ENCODE measurements at places on chromosomes 7 and 10. TPM values are rescaled to one million over a fixed set of nuclear protein-coding genes. Genes with fewer than 3 reads are reported as not detected.

Gene ITPRIP
- total RNA-seq, result 81.7 TPM

Gene FAM221A
- total RNA-seq, result 1.6 TPM

Gene CRYGN
- not detected for total RNA-seq

Gene FOXK1
- 16.8 TPM for total RNA-seq

Gene SPOCK2
- 0.52 TPM for total RNA-seq

Gene FAM241B
- total RNA-seq, result 19.0 TPM

Gene C7orf33
- not detected for total RNA-seq

Gene RARRES2
- total RNA-seq, result not detected

Gene CYP26C1
- total RNA-seq, result not detected

Gene PPP1R3C
- 16.8 TPM for total RNA-seq

Gene TET1
- total RNA-seq, result 0.57 TPM

Gene CPED1
- total RNA-seq, result not detected

Gene FLNC
- total RNA-seq, result 4.9 TPM

Gene GIMAP1
- not detected for total RNA-seq

Gene ZYX
- total RNA-seq, result 197 TPM

Gene CPA2
- total RNA-seq, result not detected

Gene ZEB1
- 10.6 TPM for total RNA-seq

Gene PLPP4
- not detected for total RNA-seq

Gene GSTK1
- total RNA-seq, result 112 TPM

Gene FAM180A
- total RNA-seq, result not detected

Gene ZNF425
- 1.0 TPM for total RNA-seq

Gene CTAGE6
- not detected for total RNA-seq

Gene CASD1
- total RNA-seq, result 13.9 TPM

Gene PVRIG
- total RNA-seq, result not detected

Gene AGR2
- total RNA-seq, result 155 TPM

Gene ANKRD2
- total RNA-seq, result 4.2 TPM

Gene LBX1
- not detected for total RNA-seq

Gene TDRD1
- not detected for total RNA-seq

Gene AKR1C2
- 3,442 TPM for total RNA-seq

Gene MYH16
- total RNA-seq, result 0.88 TPM

Gene C10orf105
- not detected for total RNA-seq

Gene PILRA
- 3.4 TPM for total RNA-seq

Gene ZFAND4
- 6.0 TPM for total RNA-seq

Gene FAM25C
- 2.0 TPM for total RNA-seq

Gene SLC18A3
- total RNA-seq, result not detected

Gene NRAP
- not detected for total RNA-seq

Gene LRCH4
- total RNA-seq, result 14.0 TPM

Gene LLCFC1
- total RNA-seq, result not detected

Gene C10orf71
- not detected for total RNA-seq

Gene KDM7A
- total RNA-seq, result 2.6 TPM

Gene LEP
- total RNA-seq, result not detected

Gene MRPS33
- total RNA-seq, result 113 TPM

Gene MYL10
- not detected for total RNA-seq

Gene CUZD1
- 0.94 TPM for total RNA-seq

Gene CFAP58
- total RNA-seq, result 0.07 TPM

Gene CAV1
- total RNA-seq, result 457 TPM

Gene GBX1
- not detected for total RNA-seq
